ENCODE measurements at places on chromosomes 11 and 22. TPM values are rescaled to one million over a fixed set of nuclear protein-coding genes. Genes with fewer than 3 reads are reported as not detected.

GRCh38 chr11:64490562-64491216 lies 100.3 kb upstream of the SLC22A12 start:
- DNase-seq: no peak

GRCh38 chr22:35417606-35418005 lies 17.7 kb downstream of the MCM5 start:
- no peak for DNase-seq

- DNase-seq: no peak
These were observed 26.9 kb upstream of the TP53I11 start for GRCh38 chr11:44977493-44977984.

DNA sequence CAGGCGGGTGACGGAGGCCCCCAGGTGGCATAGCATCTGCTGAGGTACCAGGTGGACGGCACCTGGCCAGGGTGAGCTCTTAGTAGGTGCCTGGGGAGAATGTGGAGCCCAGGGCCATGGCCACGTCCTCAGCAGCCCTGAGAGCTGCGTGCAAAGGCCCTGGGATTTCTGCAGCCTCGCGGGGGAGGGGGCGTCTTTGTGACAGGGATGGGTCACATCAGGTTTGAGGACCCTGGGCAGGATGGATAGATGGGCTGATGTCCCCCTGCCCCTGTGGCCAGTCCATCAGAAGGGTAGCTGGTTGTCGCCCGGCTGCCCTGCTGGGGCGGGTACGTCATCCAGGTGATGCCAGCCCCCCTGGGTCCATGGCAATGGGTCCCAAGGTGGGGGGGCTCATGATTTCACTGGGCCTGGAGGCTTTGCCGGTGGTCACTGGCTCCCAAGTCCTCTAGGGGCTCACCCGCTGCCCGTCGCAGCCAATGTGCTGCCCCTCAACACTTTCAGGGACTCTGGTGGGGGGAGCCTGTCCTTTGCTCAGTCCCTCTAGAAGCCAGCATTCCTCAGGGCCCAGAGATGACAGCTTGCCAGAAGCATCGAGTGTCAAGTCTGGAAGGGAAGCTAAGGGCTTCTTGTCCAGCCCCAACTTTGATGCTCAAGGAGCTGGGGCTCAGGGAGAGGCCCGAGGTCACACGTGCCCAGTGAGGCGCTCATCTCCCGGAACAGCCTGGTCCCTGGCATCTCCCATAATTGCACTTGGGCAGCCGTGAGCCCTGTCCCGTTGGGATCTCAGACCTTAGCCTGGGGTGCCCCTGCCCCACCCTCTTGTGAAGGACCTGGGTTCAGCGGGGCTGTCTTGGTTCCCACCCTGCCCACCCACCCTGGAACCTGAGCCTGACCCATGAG lies 777 bp downstream of the TBX10 start:
- no peak for DNase-seq

DNA sequence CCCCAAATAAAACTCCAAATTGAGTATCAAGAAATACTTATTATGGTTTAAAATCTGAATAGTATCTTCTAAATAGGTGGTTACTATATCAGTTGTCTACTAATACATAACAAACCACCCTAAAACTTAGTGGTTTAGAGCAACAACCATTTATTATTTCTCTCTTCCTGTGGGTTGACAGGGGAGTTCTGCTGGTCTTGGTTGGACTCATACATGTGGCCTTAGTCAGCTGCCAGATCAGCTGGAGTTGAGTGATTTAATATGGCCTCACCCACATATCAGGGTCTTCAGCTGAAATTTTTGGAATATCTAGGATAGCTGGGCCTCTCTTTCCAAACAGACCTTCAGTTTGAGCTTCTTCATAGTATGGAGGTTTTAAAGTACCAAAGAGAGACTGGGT lies 34.5 kb downstream of the C11orf65 start:
- DNase-seq: peak; percentile 47

GRCh38 chr11:450809-451451 lies 851 bp downstream of the PTDSS2 start:
- DNase-seq: peak; percentile 59

DNA sequence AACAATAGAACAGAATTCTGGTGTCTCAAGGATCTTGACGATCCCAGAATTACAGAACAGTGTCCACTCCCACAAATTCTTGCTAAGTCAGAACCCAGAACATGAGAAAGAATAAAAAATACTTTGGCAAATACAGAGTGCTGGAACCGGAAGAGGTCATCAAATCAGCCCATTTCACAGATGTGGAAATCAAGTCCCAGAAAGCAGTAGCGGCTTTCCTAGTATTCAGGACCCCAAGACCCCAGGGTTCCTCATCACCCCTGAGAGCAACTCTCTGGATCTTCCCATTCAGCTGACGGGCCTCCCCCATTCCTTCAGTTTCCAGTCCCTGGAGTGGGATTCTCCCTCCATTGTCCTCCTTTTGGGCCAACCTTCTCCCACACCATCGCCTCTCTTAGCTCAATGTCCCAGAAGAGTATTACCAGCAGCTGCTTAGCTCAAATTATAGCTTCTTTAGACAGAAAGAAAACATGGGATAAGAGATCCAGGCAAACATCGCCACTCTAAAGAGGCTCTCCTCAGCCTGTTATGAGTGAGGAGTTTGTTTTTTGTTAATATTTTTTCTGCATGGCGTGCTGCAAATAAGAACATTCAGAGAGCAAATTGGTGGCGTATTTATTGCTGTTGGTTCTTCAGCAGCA lies 268.3 kb downstream of the MN1 start:
- no peak for DNase-seq

GRCh38 chr11:2470495-2470894 lies 25.7 kb downstream of the KCNQ1 start:
- DNase-seq: no peak

- DNase-seq: peak; percentile 82
These were observed 1.9 kb downstream of the LRP4 start for GRCh38 chr11:46916286-46917108.

DNA sequence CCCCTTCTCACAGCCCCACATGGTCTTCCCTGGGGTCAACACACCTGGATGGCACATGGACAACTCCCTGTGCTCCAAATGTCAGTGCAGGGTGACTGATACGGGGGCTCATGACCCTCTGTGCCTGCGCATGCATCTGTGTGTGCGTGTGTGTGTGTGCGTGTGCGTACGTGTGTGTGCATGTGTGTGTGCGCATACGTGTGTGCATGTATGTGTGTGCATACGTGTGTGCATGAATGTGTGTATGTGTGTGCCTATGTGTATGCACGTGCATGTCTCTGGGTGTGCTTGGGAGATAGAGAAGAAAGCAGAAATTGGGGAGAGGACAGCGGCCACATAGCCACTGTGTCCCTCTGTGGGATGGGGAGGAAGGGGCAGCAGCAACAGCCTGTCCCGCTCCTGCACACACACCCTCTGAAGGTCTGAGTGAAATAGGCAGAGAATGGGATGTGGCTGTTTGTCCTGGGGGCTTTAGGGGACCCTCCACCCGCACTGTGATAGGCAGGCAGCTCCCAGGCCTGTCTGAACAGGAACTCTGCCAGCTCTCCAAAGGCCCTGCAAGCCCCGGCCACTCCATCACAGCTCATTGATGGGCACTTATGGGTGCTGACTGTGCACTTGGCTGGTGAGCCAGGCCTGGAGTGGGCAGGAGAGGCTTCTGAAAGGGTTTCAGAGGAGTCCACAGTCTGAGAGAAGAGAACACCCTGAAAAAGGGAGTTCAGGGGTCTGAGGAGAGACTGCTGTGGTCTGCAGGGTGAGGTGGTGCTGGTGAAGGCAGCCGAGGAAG lies 28.7 kb upstream of the PICK1 start:
- no peak for DNase-seq

DNA sequence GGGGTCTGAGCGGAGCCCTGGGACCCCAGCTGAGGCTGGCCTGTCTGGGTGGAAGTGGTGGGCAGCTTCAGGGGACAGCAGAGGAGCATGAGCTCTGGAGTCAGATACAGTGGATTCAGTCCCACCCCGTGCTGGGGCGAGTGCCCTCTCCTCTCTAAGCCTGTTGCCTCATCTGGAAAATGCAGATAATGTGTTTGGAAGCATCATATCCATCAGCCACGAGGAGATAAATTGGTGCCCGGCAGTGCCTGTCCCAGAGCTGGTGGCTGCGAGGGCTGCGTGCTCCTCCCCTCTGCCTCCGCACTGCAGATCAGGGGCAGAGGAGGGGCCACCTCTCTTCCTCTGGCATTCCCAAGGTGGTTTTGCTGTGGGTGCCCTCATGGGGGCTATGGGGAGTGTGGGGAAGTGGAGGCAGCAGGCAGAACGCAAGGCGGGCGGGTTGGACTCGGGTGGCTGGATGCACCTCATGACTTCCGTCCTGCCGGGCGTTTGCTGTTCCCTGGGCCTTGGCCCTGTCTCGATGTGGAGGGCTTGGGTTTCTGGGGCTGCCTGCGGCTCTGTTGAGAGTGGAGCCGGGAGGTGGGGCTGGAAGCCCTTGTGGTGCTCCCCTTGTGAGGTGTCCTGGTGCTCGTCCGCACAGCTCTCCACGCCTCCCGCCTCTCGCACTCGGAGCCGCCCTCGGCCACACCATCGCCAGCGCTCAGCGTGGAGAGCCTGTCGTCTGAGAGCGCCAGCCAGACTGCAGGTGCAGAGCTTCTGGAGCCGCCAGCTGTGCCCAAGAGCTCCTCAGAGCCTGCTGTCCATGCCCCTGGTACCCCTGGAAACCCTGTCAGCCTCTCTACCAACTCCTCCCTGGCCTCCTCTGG lies 20.9 kb downstream of the MICALL1 start:
- DNase-seq: no peak

DNA sequence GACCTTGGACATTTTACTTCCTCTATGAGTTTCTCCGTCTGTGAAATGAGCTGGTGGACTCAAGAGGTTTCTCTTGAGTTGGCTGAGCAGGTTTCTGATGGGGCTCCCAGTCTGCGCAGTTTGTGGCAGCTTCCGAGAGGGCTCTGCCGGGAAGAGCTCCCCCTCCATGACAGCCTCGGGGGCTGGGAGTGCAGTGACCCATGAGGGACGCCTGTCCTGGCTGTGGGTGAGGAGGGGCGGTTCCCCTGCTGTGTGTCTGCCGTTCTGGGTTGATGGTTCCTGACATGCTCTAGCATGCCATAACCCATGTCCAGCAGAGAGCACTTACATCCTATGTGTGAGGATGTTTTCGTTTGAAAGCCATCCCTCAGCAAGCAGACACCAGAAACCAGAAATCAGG lies 14.8 kb downstream of the CSF2RB start:
- DNase-seq: no peak

- DNase-seq: no peak
These were observed 72.1 kb upstream of the YWHAH start for GRCh38 chr22:31872209-31872608.

DNA sequence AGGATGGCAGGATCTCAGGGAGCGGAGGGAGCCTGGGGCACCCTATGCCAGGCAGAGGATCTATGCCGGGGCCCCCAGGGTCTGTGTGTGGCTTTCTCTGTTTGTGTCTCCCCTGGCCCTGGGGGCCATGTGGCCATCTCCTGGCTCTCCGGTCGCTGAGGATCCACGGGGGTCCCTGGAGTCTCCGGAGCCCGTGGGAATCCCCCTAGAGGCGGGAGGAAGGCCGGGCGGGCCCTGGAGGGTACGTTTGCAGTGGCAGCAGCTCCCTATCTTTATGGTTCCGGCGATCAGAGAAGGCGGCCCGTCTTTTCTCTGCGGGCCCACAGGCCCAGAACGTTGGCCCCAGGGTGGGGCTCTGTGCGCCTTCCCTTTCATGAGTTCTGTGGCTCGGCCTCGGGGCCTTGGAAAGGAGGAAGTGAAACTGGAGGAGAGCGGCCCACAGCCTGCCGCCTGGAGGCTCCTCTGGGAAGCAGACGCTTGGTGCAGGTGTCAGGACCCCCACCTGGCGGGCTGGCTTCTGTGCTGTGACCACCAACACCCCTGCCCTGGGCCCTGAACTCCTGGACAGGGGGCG lies 82.1 kb downstream of the KCNQ1 start:
- DNase-seq: no peak

GRCh38 chr11:66689661-66690590 lies 12.2 kb upstream of the RBM4B start:
- DNase-seq: no peak

DNA sequence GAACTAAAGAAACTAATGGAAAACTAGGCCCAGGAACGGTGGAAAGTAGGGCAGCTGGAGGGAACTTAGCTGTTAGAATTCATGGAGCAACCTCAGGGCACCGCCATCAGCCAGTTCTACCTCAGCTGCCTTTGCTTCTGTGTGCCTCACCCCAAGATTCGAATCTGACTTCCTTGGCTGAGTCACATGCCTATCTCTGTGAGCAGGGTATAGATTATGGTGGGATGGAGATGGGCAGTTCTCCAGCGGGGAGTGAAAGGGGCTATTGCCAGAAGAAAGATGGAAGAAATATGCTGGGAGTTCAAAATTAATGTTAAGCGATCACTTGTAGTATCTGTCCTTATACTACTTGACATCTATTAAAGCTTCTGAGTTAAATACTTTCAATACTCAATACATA lies 18.9 kb upstream of the VWA5A start:
- no peak for DNase-seq

- no peak for DNase-seq
These were observed 13.7 kb downstream of the COA4 start for GRCh38 chr11:73862986-73863385.

DNA sequence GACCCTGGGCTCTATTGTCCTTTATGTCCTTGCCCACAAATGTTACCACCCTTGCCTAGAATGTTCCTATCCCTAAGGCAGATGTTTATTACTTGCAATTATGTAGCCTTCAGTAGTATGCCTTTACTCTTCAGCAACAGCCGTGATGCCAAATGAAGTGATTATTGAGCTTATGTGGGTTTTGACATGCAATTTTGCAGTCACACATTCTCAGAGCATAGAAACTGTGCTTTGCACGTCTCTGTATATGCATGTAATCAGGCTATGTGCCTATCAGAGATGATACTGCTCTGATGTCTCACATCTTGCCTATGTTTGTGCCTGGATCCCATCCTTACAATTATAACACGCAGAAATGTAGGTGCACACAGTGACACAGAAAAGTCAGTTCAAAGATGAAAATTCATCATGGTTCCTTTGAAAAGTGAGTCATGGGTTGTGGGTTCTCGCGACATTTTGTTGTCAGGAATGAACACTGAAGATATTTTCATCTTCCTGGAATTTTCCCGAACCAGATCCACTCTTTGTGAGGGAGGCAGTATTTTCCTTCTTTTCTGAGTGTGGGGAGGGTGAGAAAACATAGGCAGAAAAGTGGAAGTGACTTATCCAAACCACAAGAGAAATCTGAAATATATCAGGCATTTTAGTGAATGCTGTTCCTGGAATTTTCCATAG lies 81.1 kb downstream of the BMAL1 start:
- no peak for DNase-seq

GRCh38 chr11:68028802-68029545 lies 1.5 kb upstream of the NDUFS8 start:
- no peak for DNase-seq

The TEX54 gene
- total RNA-seq: not detected

The HTR3A gene
- not detected for total RNA-seq

The PHLDA2 gene
- total RNA-seq: 1.2 TPM

The SLC6A5 gene
- total RNA-seq: not detected

The KRTAP5-8 gene
- total RNA-seq: not detected

The HORMAD2 gene
- total RNA-seq: not detected

The FAM227A gene
- 0.74 TPM for total RNA-seq

The IRF7 gene
- 6.5 TPM for total RNA-seq
